ENCODE measurements at places on chromosomes 11 and 22.
A peak's percentile ranks its signal among the peaks of the same experiment; 100 is the strongest.

DNA sequence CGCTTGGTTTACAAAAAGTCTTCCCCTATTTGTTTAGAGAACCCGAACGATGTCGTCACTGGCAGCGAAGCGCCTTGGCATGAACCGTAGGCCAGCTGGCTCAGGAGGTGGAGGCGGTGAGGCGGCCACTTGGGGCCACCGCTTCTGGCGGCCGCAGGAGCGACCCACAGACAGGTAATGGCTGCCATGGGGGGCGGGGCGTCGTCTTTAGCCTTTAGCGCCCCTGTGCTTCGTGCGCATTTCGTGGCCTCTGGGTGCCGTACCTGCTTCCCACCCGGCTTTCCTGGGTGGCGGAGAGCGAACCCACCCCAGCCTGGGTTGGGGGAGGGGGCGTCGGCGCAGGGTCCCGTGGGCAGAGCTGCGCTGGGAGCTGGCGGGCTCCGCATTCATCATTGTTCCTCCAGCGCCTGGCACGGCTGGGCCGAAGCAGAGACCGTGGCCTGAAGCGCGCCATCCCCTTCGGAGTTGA, 469 bp upstream of the OSBP2 start:
- DNase-seq: peak; percentile 76

- DNase-seq: no peak
Observed at GRCh38 chr22:29998627-29999384, 81.5 kb upstream of the HORMAD2 start.

- no peak for DNase-seq
Observed at GRCh38 chr11:74507582-74507981, 14.1 kb upstream of the LIPT2 start.

DNA sequence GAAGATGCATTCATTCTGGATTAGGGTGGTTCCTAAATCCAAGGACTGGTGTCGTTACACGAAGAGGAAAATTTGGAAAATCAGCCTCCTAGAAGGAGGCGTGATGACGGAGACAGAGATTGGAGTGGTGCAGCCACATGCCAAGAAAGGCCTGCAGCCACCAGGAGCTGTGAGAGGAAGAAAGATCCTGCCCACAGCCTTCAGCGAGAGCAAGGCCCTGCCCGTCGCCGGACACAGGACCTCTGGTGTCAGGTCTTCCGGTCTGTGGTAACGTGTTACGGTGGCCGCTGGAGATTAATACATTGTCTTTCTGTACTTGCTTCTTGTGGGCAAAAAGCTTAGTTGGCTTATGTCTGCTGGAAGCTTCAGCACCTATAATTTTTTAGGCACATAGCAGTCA, 1045.8 kb downstream of the BRD1 start:
- no peak for DNase-seq

DNA sequence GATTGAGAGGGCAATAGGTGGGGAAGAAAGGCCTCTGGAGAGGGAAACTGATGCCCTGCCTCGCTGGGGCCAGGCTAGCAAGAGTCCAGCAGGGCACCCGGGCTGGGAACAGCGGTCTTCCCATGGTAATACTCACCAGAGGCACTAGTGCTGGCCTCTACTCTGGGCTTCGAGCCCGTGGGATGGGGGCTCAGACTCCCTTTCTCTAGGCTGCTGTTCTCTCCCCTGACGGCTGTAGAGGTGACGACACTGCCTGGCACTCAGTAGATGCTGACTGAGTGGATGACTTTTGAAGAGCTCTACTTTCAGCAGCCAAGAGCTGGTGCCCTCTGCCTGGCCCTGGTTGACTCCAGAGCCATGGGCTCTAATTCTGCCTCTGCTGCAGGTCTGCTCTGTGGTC, 818 bp upstream of the C1QTNF4 start:
- no peak for DNase-seq

DNA sequence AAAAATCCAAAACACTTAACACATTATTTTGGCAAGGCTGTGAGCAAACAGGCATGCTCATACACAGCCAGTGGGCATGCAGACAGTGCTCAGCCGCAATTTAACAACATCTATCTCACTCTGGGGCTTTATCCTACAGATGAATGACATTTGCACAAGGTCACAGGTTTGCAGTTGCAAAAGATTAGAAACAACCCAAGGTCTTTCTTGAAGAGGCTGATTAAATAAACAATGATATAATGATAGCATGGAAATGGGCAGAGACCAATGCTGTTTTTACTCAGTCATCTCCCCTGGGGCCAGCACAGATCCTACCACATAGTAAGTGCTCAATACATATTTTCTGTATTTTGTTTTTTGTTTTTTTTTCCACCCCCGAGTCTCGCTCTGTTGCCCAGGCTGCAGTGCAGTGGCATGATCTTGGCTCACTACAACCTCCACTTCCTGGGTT, 9.4 kb downstream of the A4GALT start:
- peak; percentile 54 for DNase-seq
